ENCODE measurements at places on chromosomes 7 and 10. TPM values are rescaled to one million over a fixed set of nuclear protein-coding genes. Genes with fewer than 3 reads are reported as not detected.
A peak's percentile ranks its signal among the peaks of the same experiment; 100 is the strongest.

The CPA4 gene
- 5.6 TPM for polyA plus RNA-seq

The TFEC gene
- polyA plus RNA-seq = 0.64 TPM

The STEAP4 gene
- 9.2 TPM for polyA plus RNA-seq

The CYP26C1 gene
- polyA plus RNA-seq = not detected

The PCDH15 gene
- polyA plus RNA-seq = 0.48 TPM

The NXPH1 gene
- not detected for polyA plus RNA-seq

The CRPPA gene
- 3.8 TPM for polyA plus RNA-seq

The TRIM73 gene
- 2.9 TPM for polyA plus RNA-seq

The NAT16 gene
- not detected for polyA plus RNA-seq

The GIMAP1 gene
- polyA plus RNA-seq = 3.0 TPM

The SLC26A3 gene
- not detected for polyA plus RNA-seq

GRCh38 chr10:62243647-62243997, 25.0 kb downstream of the RTKN2 start:
- DNase-seq = no peak

GRCh38 chr7:137983323-137984008, 18.4 kb downstream of the CREB3L2 start:
- DNase-seq = no peak

DNA sequence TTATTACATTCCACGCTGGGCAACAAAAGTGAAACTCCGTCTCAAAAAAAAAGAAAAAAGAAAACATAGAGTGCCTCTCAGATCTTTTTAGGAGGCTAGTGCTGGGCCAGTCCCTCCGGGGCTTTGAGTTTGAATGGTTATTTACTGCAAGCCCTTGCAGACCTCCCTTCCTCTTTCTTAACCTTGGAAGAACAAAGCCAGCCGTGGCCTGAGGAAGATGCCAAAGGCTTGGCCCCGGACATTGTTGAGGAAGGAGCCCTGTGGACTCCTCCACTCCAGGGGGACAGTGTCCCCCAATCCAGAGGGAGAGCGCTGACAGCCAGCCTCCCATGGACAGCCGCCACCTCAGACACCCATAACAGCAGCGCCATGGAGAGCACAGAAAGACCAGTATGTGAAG, 5.0 kb downstream of the TSPAN33 start:
- no peak for DNase-seq

- DNase-seq = no peak
Measured at GRCh38 chr10:71810048-71810750, 36.9 kb upstream of the VSIR start.

DNA sequence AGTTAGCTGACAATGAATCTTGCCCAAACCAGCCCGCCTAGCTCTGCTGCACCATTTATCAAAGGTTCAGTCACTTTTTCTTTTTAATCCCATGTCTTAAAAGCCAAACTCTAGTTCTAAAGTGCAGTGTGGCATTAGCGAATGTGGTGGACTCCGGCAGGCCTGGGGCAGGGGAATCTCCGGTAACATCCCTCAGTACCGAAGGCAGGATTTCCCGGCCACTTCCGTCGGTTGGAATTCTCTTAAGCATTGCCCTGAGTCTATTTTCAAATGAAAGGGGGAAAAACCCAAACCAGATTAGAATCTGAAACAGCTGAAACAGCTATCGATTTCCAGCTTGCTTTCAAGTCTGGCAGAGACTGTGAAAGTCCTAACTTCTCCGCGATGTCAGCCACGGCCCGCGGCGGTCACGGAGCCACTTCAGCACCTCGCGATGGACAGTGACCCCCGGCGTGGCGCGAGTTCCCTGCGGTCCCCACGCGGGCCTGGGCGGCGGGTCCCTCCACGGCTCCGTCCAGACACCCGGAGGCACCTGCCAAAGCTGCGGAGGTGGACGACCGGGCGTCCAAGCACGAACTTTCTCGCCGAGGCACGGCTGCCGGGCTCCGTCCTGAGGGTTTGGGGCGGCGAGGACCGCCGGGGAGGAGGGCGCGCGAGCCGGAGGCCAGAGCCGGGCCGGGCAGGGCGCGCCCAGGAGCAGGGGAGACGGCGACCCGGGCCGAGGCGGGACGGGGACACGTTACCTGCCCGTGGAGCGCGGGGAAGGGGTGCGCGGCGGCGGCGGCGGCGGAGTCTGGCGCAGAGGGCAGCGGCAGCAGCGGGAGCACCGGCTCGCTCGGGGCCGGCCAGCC, 745 bp downstream of the TCERG1L start:
- DNase-seq = no peak

GRCh38 chr7:105690325-105690945, 109.1 kb upstream of the EFCAB10 start:
- DNase-seq = no peak

DNA sequence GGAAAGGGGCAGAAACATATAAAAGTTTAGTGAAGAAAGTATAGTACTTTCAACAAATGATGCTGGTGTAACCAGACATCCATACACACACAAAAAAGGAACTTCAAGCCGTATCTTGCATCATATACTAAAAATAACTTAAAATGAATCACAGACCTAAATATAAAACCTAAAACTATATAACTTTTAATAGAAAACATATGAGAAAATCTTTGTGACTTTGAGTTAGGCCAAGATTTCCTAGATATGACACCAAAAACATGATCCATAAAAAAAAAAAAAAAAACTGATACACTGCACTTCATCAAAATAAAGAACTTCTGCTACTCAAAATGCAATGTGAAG, 40.9 kb downstream of the NUDCD3 start:
- no peak for DNase-seq

DNA sequence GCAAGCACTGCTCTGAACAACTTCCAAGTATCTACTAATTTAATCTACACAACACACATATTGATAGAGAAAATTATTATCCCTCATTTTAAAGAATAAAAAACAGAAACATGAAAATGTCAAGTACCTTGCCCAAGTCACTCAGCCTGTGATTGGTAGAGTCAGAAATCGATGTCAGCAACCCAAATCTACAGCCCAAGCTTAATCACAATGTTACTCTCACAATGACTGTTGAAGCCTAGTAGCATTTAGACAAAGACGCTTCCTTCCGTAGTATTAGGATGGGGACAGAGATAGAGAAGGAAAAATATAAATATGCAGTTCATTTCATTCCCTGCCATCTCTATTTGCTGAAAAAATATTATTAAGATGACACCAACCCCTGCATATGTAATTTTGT, 242.5 kb downstream of the ELMO1 start:
- no peak for DNase-seq

DNA sequence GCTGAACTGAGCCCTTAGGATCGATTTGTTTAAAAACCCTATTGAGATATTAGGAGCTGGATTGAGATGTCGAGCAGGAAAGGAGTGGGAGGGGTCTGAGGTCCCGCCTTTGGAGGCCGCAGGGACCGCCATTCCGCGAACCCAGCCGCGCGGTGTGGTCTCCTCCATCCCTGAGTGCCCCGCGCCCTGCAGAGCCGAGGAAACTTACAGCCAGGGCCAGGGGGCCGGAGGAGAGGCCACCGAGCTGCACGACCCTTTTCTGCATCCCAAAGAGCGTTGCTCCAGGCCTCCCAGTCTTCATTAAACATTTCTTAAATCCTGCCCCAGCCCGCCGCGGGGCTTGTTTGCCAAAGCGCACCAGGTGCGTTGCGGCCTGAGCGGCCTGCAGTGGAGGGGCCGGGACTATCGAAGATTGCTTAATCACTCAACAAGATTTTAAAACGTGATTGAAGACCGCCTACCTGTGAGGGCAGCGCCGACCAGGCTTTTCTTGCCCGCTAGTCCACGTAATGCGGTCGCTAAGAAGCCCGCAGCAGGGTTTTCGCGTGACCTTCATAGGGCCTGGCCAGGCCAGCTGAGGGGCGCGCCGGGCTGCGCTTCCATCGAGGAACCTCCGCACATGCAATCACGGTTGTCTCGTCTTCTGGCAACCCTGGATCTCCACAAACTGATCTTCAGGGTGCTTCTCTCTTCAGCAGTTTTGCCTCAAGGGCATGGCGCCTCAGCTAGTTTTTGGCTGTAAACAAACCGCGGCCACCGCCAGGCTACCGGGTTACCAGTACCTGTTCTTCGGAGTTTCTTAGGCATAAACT, 2.0 kb upstream of the CTBP2 start:
- DNase-seq = no peak

DNA sequence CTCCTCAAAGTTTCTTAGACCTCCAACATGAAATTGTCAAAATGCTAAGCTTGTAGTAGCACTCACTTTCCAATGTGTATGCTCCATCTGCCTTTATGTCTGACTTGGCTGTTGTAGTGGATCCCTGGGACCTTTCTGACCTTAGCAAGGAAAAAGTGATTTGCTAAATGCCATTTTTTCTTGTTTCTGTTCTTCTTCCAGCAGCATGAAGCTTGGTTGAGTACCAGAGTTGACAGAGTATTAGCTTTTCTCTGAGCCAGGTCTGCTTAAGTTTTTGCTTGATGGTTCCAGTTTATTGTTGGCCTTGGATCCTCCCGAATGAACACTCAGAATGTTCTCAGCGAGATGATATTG, 168.7 kb downstream of the SND1 start:
- DNase-seq = no peak

DNA sequence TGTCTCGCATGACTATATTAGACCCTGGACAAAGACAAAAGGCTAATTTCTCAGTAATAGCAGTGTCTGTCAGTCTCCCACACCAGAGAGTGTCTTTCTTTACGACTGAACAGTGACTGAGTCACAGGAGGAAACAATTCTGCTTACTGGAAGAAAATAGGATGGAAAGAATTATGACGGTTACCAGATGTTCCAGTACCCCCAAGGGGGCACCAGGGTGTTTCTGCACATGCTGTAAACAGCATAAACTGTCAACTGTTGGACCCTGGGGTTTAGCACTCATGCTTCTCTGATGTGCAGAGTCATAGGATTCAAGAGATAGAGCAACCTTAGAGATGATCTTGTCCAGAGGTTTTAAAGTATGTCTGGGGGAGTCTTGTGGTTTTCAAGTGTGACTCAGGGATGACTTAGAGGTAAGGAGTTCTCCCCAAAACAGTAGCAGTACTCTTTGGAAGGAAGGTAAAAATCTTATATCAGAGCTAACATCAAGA, 291.7 kb downstream of the THSD7A start:
- DNase-seq = peak; percentile 66

- DNase-seq = no peak
Measured at GRCh38 chr10:103800789-103801540, 54.4 kb downstream of the SH3PXD2A start.

DNA sequence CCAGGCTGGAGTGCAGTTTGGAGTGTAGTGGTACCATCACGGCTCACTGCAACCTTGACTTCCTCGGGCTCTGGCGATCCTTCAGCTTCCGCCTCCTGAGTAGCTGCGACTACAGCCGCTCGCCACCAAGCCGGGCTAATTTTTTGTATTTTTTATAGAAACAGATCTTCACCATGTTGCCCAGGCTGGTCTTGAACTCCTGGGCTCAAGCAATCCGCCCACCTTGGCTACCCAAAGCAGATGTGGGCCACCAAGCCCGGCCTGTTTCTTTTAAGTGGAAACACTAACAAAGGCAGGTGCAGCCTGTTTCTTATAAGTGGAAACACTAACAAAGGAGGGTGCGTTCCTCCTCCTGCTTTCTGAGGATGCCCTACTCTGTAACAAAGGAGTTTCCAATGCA, 18.2 kb downstream of the PRF1 start:
- no peak for DNase-seq

DNA sequence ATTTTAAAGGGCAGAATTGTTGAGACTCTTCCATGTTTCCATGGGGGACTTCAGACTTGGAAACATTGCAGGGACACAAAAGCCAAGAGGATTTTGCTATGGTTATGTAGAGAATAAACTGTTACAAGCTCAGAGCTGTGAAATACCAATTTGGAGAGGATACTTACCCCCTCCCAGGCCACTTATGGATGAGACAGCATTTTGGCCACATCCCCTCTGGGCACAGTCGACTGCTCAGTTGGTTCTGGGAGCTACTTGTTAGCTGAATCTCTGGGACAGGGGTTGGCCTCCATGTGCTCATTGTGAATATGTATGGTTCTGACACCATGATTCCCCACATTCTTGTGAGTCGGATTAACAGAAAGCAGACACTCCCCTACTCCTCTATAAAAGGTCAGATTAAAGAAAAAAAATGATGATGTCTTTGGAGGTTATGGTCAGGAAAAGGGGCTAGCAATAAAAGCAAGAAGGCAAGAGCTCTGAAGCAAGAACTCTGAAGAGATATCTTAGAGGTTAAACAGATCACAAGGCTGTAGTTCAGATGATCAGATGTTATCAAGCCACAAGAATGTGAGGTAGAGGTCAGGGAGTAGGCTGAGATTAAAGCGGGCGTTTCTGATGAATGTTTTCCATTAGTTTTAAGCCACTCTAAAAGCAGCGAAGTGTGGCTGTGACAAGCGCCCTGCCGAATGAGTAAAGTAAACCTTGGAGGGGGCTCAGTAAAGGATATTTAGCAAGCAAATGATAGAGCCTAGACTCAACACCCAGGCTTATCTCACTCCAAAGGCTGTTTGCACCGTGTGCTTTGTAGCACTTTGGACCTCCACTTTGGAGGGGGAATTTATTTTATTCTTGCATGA, 17.2 kb downstream of the STAMBPL1 start:
- peak; percentile 66 for DNase-seq

DNA sequence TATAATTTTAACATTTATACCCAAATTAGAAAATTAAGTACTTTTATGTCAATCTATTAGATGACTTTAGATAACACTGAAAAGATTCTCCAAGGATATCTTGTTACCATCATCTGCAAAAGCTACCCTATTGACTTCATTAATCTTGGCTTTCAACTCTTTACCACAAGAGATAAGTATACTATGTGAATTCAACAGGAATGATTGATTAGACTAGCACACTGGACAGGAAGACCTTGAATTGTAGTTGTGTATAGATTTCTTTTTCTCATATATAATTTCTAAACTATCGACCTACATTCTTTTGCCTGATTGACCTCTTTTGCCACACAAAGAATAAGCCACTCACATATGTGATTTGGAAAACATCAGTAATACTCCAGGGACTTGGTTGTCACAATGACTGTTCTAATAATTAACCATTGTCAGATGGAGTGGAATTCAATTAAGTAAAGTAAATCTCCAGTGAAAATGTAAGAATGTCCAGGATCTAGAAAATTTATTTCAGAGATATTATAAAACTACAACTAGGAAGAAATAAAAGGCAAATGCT, 1132.0 kb downstream of the SORCS1 start:
- DNase-seq = no peak

DNA sequence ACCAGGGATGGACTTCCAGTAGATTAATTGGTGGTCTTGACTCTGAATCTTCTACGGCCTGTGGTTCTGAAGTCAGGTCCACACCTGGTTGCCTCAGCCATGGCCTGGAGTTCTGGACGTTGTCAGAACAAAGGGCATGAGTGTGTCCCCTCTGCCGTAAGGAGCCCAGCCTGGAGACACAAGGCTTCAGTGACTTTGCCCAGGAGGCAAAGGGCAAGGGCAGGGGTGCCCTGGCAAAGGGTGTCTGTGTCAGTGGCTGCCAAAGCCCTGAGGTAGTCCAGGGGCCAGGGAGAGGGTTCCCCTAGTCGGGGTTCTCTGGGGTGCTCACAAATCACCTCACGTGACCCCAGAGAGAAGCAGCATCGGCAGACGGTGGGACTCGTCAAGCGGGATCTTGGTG, 273.2 kb upstream of the ZNF32 start:
- no peak for DNase-seq

GRCh38 chr7:25391295-25391861, 163.1 kb upstream of the NPVF start:
- DNase-seq = peak; percentile 55

GRCh38 chr10:13268841-13269240, 31.0 kb downstream of the PHYH start:
- no peak for DNase-seq

- no peak for DNase-seq
Measured at GRCh38 chr10:1102416-1102815, 46.2 kb downstream of the WDR37 start.

- no peak for DNase-seq
Measured at GRCh38 chr7:78490524-78490923, 692.0 kb downstream of the PHTF2 start.

Data from muscle of arm (tissue), 14 donors.